ENCODE measurements at places on chromosomes 3 and 15.

- no peak for DNase-seq
Observed at GRCh38 chr15:35379972-35380371, 166.0 kb downstream of the DPH6 start.

GRCh38 chr3:36480911-36481648, 100.8 kb downstream of the STAC start:
- DNase-seq: no peak

- DNase-seq: no peak
Observed at GRCh38 chr3:127546970-127547733, 43.4 kb downstream of the TPRA1 start.

- no peak for DNase-seq
Observed at GRCh38 chr3:12060139-12060845, 56.1 kb downstream of the SYN2 start.

GRCh38 chr3:114221165-114221880, 16.1 kb downstream of the ZNF80 start:
- DNase-seq: no peak

Measured in COLO829 (cell line).